H7 (cell line): ENCODE measurements at places on chromosomes 3 and 15.

GRCh38 chr3:150146991-150147761, 176.5 kb upstream of the PFN2 start:
- no peak for DNase-seq

GRCh38 chr15:96746665-96747064, 416.2 kb downstream of the NR2F2 start:
- DNase-seq: no peak

DNA sequence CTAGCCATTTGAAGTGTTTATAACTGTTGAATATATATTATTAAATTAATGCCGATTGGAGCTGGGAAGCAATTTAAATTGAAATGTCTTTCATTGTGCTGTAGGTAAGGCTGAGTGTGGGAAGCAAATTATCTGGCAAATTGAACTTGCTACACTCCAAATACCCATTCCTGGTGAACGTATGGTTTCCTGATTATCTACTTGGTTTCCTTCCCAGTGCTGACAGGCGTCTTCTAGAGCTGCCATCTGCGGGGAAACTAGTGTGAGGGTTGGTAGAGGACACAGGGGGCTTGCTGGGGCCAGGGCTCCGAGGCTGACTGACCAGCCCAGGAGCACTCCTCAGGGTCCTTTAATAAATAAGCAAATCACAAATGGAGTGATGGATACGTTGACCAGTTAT, 581.4 kb upstream of the LMCD1 start:
- no peak for DNase-seq

- no peak for DNase-seq
These were observed 136.6 kb downstream of the TMCC1 start for GRCh38 chr3:129756871-129757270.

GRCh38 chr3:179179979-179180759, 32.0 kb downstream of the PIK3CA start:
- no peak for DNase-seq

DNA sequence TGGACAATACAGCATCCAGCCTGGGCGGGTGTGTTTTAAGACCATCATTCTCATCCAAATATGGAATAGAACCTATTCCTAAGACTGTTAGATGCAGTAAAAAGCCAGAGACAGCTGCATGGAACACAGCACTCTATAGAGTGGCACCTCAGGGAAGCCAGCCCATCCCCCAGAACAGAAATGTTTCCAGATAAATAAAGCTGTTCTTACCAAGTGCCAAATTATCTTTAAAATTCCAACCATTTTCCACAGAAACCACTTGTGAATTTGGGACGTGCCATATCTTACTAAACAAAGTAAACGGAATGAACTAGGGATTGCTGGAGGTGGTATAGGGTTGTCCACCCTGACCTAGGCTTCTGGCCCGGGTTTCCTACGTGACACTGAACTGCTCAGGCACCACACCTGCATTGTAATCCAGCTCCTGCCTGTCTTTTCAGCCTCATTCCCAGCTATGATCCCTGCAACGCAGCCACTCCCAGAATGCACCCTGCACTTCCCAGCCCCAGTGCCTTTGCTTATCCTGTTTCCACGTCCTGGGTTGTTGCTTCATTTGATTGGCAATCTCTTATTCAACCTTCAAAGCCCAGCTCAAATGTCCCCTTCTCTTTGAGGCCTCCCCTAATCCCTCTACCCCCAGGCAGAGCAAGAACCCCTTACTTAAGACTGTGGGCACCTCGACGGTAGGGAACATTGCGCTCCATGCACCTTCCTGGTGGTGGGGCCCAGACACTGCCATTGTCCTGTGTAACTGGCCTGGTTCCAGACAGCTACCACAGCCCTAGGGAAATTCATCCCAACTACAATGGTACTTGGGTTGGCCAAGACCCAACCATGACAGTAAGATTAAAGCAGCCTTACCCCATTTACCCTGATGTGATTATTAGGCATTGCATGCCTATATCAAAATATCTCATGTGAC, 100.2 kb downstream of the IQSEC1 start:
- no peak for DNase-seq

GRCh38 chr3:179591313-179591712, 13.1 kb downstream of the MRPL47 start:
- DNase-seq: no peak

DNA sequence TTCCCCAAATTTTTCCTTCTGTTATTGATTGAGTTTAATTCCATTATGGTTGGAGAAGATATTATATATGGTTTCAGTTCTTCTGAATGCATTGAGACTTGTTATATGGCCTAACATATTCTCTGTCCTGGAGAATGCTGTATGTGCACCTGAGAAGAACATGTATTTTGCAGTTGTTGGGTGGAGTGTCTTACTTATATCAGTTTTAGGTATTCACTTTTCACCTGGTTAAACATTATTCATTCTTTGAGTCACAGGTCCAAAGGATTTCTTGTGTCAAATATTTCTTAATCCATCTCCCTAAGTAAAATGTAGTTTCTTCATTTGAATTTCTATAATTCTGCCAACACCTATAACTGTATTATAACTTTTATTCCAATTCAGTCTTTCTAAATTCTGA, 17.8 kb downstream of the ACKR2 start:
- no peak for DNase-seq

GRCh38 chr3:41418961-41419691, 219.8 kb downstream of the CTNNB1 start:
- DNase-seq: no peak

DNA sequence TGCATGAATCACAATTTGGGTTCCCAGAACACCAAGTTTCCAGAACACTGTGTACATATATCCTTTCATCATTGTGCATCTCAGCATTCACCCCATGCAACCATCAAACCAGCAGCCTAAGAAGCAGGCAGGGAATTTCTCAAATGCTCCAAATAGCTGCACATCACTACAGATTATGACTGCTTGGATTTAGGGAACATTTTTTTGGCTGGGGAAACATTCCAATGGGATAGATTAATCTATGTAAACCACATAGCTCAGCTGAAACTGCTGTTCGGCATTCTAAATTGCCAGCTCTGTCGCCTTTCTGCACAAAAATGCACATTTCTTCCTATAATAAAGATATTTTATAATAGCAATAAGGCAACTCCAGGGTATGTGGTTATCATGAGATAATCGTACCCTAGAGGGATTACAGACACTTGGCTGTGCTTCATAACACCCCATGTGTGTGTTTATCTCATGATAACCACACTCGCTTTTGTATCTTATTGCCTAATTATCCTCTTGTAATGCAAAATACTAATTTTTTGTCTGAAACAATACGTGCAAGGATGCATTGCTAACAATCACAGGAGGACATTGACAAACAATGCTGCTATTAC, 483.7 kb upstream of the DPH6 start:
- no peak for DNase-seq
